ENCODE measurements at places on chromosomes 6 and 20.
A peak's percentile ranks its signal among the peaks of the same experiment; 100 is the strongest.

- no peak for DNase-seq
Observed at GRCh38 chr6:123962508-123962907, 158.8 kb downstream of the NKAIN2 start.

- no peak for DNase-seq
Observed at GRCh38 chr6:111939902-111940301, 66.7 kb upstream of the FYN start.

- DNase-seq = peak; percentile 41
Observed at GRCh38 chr6:132011582-132011981, 60.4 kb upstream of the CCN2 start.

GRCh38 chr20:51650685-51651134, 108.2 kb upstream of the NFATC2 start:
- peak; percentile 83 for DNase-seq

GRCh38 chr20:35039146-35039545, 53.5 kb downstream of the TRPC4AP start:
- no peak for DNase-seq

DNA sequence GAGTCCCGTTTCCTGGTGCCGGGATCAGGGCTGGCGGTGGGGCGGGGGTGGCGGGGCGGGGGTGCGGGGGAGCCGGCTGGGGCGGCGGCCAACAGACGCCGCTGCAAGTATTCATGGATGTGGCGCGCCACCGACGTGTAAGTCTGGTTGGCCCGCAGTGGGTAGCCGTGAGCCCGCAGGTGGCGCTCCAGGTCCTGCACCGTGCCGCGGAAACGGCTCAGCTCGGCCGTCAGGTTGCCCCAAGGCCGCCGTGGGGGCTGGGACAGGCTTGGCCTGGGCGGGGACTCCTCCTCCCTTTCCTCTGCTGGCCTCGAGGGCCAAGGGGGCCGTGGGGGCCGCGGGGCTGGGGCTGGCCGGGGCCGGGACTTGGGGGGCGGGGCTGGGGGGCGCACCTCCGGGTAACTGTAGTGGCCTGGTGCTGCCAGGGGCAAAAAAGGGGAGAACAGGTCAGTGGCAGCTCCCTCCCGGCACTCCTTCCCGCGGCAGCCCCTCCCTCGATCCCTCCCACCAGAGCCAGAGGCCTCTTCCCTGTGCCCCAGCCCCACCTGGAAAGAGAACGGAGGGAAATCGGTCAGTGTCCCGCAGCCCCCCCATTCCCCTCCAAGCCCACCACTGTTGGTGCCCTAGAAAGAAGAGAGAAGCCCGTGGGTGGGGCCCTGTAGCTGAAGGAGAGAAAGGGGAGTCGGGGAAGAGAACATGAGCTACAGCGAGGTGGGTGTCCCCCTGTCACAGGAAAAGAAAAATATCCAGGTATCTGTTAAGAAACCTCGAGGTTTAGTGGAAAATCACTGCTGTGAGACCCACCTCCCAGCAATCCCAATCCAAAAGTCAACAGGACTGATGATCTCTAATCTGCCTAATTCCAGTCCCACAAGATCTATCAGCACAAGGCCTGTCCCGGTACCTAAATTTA, 21.3 kb downstream of the TNXB start:
- DNase-seq = peak; percentile 90

- DNase-seq = no peak
Observed at GRCh38 chr6:50927800-50928199, 109.1 kb downstream of the TFAP2B start.

GRCh38 chr20:57223648-57224489, 42.6 kb downstream of the BMP7 start:
- no peak for DNase-seq

DNA sequence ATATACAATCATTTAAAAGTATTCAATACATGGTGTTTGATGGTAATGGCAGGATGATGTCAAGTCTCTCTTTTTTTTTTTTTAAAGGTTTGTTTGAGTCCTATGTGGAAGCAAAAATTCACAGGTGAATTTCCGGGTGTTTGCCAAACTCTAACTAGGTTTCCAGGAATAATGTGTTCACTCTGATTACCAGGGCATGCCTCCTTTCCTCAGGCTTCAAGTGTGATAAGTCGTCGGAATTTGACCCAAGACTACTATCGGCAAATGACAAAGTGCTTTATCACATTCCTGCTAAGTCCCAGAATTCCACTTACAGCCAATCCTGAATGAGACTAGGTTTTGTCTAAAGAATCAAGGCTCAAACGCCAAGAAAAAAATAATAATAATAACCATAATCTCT, 7.3 kb downstream of the OARD1 start:
- no peak for DNase-seq

- DNase-seq = peak; percentile 36
Observed at GRCh38 chr20:31678389-31679356, 41.0 kb downstream of the COX4I2 start.

DNA sequence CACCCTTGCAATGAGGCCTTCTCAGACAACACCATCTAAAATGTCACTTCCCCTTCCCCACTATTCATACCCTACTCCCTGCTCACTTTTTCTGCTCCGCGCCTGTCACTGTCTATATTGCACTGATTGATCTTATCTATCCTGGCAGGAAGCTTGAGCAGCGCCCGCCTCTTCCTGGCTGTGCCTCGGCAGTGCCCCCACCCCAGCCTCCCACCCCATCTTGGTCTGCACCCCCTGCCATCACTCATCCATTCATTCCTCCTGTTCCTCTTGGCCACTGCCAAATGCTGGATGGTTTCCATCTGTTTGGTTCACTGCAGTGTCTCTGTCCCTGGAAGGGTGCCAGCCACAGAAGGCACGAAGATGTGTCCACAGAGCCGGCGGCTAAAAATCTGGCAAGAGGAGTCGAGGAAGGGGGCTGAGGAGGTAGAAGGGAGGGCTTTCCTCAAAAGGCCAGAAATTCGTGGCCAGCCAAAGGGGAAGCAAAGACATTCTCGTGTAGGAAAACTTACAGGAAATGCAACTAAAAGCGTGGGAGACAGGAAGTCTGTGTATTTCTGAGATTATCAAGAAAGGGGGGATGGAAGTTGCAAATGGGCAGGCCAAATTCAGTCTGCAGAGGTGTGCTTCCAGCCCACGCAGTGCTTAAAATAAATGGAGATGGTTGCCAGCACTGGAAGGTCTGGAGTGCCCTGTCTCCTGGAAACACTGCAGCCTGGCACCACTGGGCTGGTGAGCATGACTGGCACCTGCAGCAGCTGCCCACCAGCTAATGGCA, 27.6 kb downstream of the SYNJ2 start:
- DNase-seq = peak; percentile 95

DNA sequence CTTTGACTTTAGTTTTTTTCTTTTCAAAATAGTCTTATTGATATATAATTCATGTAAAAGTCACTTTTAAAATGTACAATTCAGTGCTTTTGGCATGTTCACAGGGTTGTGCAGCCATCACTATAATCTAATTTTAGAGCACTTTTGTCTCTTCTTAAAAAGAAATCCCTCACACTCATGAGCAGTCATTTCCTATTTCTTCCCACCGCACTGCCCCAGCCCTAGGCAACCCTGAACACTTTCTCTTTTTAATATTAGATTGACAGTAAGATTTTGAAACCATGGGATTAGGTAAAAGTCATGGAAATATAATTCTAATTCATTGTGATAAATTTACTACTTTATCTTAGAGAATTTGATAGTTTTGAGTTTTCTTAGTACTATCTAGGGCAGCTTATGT, 309.4 kb downstream of the UTRN start:
- no peak for DNase-seq

- DNase-seq = no peak
Observed at GRCh38 chr6:166849749-166850183, 106.6 kb downstream of the RNASET2 start.

- no peak for DNase-seq
Observed at GRCh38 chr6:113292646-113293422, 564.3 kb upstream of the MARCKS start.

DNA sequence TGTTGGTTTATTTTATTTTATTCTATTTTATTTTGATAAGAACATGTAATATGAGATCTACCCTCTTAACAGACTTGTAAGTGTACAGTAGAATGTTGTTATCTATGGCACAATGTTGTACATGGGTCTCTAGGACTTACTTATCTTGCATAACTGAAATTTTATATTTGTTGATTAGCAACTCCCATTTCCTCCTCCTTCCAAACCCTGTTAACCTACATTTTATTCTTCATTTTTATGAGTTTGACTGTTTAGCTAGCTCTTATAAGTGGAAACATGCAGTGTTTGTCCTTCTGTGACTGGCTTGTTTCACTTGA, 37.9 kb upstream of the BCAS1 start:
- DNase-seq = no peak

GRCh38 chr6:170074907-170075306, 216.0 kb downstream of the DLL1 start:
- DNase-seq = no peak

DNA sequence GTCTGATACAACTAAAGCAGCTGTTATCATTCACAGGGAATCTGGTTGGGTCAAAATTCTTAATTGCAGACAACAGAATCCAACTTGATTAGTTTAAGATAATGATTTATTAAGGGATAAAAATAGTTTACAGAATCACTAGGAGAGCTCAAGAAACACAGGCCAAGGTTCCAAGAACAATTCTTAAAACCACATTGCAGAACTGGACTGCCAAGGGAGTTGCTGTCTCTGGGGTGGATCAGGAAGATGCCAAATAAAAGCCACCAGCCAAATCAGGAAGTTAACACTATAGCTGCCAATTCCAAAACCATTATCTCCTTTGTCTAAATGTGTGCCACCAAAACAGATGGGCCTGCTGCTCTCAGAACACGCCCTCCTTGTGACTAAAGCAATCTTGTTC, 53.7 kb downstream of the NUDT3 start:
- no peak for DNase-seq

DNA sequence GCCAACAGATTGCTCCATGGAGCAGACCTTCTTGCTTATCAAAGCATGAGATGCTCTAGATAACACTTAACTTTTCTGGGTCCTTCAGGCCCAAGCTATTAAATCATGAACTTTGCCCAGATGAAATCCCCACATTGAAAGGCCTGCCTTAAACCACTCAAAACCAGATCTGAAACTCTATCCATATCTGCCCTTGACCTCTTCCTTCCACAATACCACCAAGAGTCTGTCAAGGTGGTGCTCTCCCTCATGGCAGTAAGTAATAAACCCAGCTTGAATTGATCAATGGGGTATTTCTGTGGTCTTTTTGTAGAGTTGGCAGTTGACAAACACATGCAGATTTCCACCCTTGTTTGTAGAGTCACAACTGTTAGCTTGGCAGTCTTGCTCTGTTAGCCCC, 135.5 kb downstream of the ISM1 start:
- DNase-seq = no peak

- peak; percentile 62 for DNase-seq
Observed at GRCh38 chr6:107956586-107957307, 1.3 kb downstream of the SEC63 start.

DNA sequence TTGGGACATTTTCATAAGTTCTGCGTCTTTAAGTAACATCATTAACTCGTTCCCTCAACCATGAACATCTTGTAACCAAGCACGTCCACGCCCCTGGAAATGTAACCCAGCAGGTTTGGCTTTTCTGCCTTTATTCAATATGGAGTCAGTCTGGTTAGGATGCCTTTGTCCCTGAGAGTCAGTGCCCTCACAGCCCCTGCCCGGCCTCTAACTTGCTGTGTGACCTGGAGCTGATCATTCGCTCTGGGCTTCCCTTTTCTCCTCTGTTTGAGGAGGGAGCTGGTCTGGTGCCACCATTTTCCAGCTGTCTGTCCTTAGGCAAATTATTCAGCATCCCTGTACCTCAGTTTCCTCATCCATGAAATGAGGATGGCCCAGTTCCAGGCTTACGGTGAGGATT, 26.5 kb upstream of the ANGPT4 start:
- no peak for DNase-seq

- peak; percentile 79 for DNase-seq
Observed at GRCh38 chr6:70706491-70707123, 38.9 kb downstream of the SMAP1 start.

GRCh38 chr20:20649945-20650344, 62.5 kb downstream of the RALGAPA2 start:
- no peak for DNase-seq

- DNase-seq = no peak
Observed at GRCh38 chr6:2314641-2315040, 69.2 kb upstream of the GMDS start.

DNA sequence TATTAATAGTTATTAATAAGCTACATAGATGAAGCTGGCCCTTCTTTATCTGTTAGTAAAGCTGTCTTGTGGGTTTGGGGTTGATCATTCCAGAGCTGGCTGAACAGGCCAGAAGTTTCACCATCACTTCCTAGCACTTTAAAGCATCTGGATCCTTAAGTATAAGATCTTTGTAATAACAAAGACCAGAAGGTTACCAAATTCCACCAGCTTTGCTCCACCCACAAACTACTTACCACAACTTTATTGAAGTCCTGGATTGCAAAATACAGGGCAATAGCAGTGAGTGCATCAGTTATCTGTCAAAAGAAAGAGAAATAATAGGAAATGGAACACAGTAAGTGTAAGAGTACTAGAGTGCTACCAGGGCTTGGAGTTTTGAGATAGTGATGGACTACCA, 33.0 kb downstream of the PIGU start:
- DNase-seq = peak; percentile 92

- no peak for DNase-seq
Observed at GRCh38 chr6:136508725-136509392, 41.4 kb downstream of the MAP7 start.

DNA sequence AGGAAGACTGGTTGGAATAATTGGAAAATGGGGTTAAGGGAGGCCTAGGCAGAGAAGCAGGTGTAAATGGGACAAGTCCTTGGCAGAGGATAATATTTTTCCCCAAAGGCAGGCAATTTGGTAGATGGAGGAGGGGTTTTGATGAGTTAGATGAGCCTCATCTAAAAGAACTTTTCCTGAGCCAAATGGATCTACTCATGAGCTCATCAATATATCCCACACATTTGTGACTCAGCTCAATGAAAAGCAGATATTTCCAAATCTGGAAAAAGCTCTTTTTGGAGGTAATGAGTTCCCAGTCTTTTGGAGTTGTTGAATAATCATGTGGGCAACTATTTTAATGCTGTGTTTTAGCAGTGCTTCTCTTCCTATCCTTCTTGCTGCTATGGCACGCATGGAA, 685.5 kb upstream of the CITED2 start:
- DNase-seq = no peak

DNA sequence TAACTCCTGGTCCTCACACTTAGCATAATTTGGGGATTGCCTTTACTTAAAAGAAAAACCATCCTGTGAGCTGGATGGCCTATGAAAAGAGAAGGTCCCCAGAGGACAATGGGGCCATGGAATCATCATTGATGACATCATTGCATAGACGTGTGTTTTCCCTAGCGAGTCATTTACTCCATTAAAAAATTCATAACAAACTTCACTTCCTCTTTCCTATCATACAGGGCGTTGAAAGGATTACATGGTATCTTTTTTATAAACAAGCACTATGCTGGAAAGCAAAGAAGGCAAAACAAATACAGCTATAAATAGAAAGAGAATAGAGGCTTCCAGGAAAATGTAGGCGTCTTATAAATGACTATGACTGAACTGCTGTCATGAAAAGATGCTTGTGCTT, 11.3 kb upstream of the COL12A1 start:
- DNase-seq = peak; percentile 79

GRCh38 chr6:162721404-162721687, 6.2 kb downstream of the PRKN start:
- DNase-seq = no peak

- DNase-seq = no peak
Observed at GRCh38 chr6:91304521-91304920, 717.6 kb upstream of the MAP3K7 start.

Measured in fibroblast of pulmonary artery (primary cell).